Progenitor cell of endocrine pancreas (in vitro differentiated cells): ENCODE measurements at places on chromosomes 5 and 9. TPM values are rescaled to one million over a fixed set of nuclear protein-coding genes. Genes with fewer than 3 reads are reported as not detected.

The FBP2 gene
- not detected in 2 replicates for total RNA-seq

The MRPL36 gene
- 40.5 and 40.6 TPM in 2 replicates for total RNA-seq

The MUSK gene
- total RNA-seq = not detected in 2 replicates

The KCNV2 gene
- total RNA-seq = not detected in 2 replicates

The HMCN2 gene
- 0.26 and 0.31 TPM in 2 replicates for total RNA-seq

The FOXD1 gene
- total RNA-seq = 0.19 and 0.29 TPM in 2 replicates

The PRELID2 gene
- 21.2 and 21.4 TPM in 2 replicates for total RNA-seq

The PPP1R26 gene
- total RNA-seq = 48.3 and 50.2 TPM in 2 replicates

DNA sequence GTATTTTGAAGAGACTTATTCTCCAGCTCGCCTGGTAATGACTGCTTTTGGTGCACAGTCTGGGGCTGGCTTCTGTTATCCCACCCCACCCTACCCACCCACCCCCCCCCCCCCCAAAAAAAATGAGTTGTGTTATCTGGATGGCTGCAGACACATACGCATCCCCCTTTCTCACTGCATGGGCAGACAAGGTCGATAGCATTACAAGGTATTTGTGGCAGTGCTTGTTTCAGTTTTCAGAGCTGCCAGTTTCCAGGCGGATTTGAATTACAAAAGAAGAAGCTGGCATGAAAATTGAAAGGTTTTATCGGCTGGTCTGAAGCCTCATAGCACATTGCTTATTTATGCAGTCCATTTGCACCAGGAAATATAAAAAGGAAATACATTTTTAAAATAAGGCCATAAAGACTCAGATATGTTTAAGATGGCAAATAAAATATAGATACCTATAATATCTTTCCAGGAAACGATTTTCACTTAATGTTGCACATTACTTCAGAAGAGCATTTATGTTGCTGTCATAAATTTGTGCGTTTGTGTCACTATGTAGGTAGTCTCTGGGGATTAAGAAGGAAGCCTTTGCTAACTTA, 85.1 kb upstream of the GRHPR start:
- no peak for DNase-seq
- H3K27me3 ChIP-seq = no peaks in the 10 kb centered on the region
- peaks cover 2% of the 10 kb centered on the region for H3K4me1 ChIP-seq

DNA sequence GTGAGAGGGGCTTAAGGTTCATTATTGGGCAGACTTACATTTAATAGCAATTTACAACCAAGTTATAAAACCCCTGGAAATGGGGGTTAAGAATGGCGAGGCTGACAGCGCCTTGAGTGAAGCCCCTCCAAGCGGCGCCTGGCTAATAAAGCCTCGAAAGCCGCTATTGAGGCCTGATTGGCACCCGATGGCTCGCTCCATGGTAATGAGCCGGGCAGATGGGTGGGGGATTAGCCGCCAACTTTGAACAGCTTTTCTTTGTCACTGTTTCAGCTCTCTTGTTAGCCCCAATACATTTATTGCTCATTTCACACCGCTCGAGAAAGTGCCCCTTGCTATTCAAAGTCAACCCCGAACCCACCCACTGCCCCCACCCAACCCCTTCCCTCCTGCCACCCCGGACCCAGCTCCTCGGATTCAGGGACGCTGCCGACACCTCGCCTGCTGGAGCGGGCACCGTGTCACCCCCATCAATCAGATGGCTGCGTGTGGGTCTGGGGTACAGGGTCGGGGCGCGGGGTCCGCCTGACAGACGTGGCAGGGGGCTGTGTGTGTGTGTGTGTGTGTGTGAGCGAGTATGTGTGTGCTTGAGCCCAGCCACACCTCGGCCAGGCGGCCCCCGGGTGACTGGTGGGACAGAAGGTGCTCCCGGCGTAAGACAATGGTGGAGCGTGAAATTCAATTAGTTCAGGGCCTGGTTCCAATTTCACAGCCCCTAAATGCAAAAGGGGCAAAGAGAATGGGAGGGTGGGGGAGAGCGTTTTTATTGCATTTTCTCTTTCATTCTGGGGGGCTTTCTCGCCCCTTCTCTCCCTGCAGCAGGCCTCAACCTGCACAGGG, 34.2 kb downstream of the ASS1 start:
- H3K36me3 ChIP-seq = no peaks in the 10 kb centered on the region
- peaks cover 6% of the 10 kb centered on the region for H3K4me1 ChIP-seq
- no peak for DNase-seq
- H3K27me3 ChIP-seq = peaks cover 32% of the 10 kb centered on the region
- no peak overlapping the region for H3K27ac ChIP-seq
- H3K4me3 ChIP-seq = no peak overlapping the region

- DNase-seq = no peak
- no peak overlapping the region for H3K27ac ChIP-seq
- H3K4me3 ChIP-seq = no peak overlapping the region
- H3K36me3 ChIP-seq = no peaks in the 10 kb centered on the region
Measured at GRCh38 chr5:44236040-44236439, 153.2 kb downstream of the FGF10 start.

- no peaks in the 10 kb centered on the region for H3K4me1 ChIP-seq
- no peak for DNase-seq
- H3K27ac ChIP-seq = no peak overlapping the region
- H3K4me3 ChIP-seq = no peak overlapping the region
- peaks cover 7% of the 10 kb centered on the region for H3K36me3 ChIP-seq
- no peaks in the 10 kb centered on the region for H3K27me3 ChIP-seq
Measured at GRCh38 chr9:94772144-94772543, 45.6 kb downstream of the AOPEP start.

GRCh38 chr5:57896576-57896975, 414.0 kb upstream of the ACTBL2 start:
- no peak overlapping the region for H3K4me3 ChIP-seq
- no peaks in the 10 kb centered on the region for H3K36me3 ChIP-seq
- no peaks in the 10 kb centered on the region for H3K27me3 ChIP-seq
- no peak overlapping the region for H3K27ac ChIP-seq
- H3K4me1 ChIP-seq = no peaks in the 10 kb centered on the region
- no peak for DNase-seq

GRCh38 chr5:159130871-159131270, 31.2 kb upstream of the EBF1 start:
- H3K27ac ChIP-seq = no peak overlapping the region
- peaks cover 12% of the 10 kb centered on the region for H3K27me3 ChIP-seq

GRCh38 chr5:15682566-15682965, 182.6 kb downstream of the FBXL7 start:
- no peaks in the 10 kb centered on the region for H3K27me3 ChIP-seq
- H3K27ac ChIP-seq = no peak overlapping the region
- H3K4me3 ChIP-seq = no peak overlapping the region
- no peak for DNase-seq
- no peaks in the 10 kb centered on the region for H3K36me3 ChIP-seq

DNA sequence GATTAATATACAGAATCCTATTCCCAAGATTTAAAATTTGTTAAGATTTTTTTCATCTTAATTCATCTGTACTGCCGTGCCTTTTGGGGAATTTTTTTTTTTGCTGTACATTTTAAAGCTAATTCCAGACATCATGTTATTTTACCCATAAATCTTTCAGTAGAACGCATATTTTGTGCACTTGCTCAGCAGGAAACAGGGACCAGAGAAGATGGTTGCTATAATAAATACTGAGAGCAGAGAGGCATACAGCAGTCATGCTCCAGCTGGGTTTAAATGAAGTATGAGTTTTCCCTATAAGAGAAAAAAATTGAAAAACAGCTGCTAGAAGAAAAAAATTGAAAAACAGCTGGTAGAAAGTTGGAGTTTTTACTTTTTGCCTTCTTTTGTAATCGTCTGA, 196.9 kb upstream of the PUM3 start:
- no peaks in the 10 kb centered on the region for H3K36me3 ChIP-seq
- no peak overlapping the region for H3K4me3 ChIP-seq
- H3K27ac ChIP-seq = no peak overlapping the region
- H3K27me3 ChIP-seq = no peaks in the 10 kb centered on the region
- no peaks in the 10 kb centered on the region for H3K4me1 ChIP-seq

GRCh38 chr9:75814667-75815066, 75.8 kb upstream of the PCSK5 start:
- DNase-seq = no peak
- no peaks in the 10 kb centered on the region for H3K4me1 ChIP-seq
- no peak overlapping the region for H3K27ac ChIP-seq
- no peaks in the 10 kb centered on the region for H3K27me3 ChIP-seq
- no peaks in the 10 kb centered on the region for H3K36me3 ChIP-seq
- H3K4me3 ChIP-seq = no peak overlapping the region

DNA sequence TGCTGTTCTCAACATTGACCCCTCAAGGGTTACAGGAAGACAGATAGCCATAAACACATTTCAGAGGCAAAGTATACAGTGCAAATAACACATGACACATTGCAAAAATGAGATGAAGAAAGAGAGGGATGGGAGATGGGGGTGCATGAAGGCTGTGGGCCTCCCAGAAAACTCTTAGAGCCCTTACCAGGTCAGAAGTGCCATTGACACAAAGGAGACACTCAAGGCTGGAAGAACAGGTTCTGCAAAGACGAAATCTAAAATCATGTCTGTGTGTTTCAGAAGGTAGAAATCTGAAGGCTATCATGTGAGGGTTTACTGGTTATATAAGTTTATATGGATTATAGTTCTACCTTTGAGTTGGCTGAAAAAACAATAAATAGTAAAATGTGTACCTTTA, 318.8 kb downstream of the BNC2 start:
- no peak for DNase-seq
- H3K27me3 ChIP-seq = no peaks in the 10 kb centered on the region
- H3K36me3 ChIP-seq = no peaks in the 10 kb centered on the region
- peaks cover 19% of the 10 kb centered on the region for H3K4me1 ChIP-seq

DNA sequence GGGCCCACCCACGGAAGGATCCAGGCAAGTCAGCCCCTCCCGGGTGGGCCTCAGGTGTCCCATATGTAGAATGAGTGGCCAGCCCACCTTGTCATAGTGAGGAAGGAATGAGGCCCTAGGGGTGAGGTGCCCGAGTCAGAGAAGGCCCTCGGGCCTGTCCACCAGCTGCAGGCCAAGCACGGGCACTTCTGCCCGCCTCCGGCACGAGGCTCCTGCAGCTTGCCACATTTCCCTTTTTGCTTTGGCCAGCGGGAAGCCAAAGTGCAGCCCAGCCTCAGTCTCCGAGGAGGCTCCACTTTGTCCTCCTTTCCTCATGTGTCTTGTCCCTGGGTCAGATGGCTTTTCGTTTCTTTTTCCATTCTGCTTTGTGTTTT, 72.9 kb downstream of the PSMB7 start:
- H3K36me3 ChIP-seq = peaks cover 10% of the 10 kb centered on the region
- no peak overlapping the region for H3K27ac ChIP-seq
- H3K4me3 ChIP-seq = no peak overlapping the region
- no peaks in the 10 kb centered on the region for H3K27me3 ChIP-seq
- no peak for DNase-seq
- no peaks in the 10 kb centered on the region for H3K4me1 ChIP-seq

DNA sequence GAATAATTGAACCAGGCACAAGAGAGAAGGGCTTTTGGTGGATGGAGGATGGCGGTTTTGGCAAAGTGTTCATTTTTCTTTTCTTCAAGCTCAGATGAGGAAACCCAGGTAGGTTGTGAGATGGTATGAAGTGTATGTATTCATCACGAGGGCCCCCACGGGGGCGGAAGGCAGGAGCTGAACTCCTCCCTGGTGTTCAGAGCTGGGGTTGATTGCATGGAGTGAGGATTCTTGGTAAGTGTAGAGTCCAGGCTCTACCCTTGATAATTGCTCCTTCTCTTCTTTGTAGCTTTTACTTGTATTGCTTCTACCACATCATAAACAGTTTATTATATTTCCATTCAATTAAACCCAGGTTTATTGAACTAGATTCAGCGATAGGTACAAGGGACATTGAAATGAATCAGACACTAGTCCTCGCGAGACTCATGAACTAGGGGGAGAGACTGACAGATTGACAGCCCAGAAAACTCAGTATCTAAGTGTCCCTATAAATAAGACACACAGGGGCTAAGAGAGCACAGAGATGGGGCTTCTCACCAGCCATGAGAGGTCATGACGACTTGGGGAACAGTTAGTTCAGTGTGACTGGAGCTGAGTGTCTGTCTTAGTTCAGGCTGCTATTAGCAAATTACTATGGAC, 116.7 kb upstream of the KLF4 start:
- H3K4me3 ChIP-seq = no peak overlapping the region
- H3K4me1 ChIP-seq = peaks cover 2% of the 10 kb centered on the region

- no peak overlapping the region for H3K27ac ChIP-seq
- peaks cover 2% of the 10 kb centered on the region for H3K4me1 ChIP-seq
- H3K27me3 ChIP-seq = peaks cover 35% of the 10 kb centered on the region
- no peak for DNase-seq
- no peak overlapping the region for H3K4me3 ChIP-seq
- H3K36me3 ChIP-seq = no peaks in the 10 kb centered on the region
Measured at GRCh38 chr9:76873056-76873792, 32.7 kb downstream of the PRUNE2 start.

GRCh38 chr5:19616701-19617215, 371.2 kb downstream of the CDH18 start:
- no peaks in the 10 kb centered on the region for H3K4me1 ChIP-seq
- no peak overlapping the region for H3K27ac ChIP-seq
- no peak overlapping the region for H3K4me3 ChIP-seq
- DNase-seq = no peak
- no peaks in the 10 kb centered on the region for H3K27me3 ChIP-seq

GRCh38 chr9:117952581-117952980, 248.4 kb downstream of the TLR4 start:
- H3K27ac ChIP-seq = no peak overlapping the region
- no peaks in the 10 kb centered on the region for H3K4me1 ChIP-seq
- H3K36me3 ChIP-seq = no peaks in the 10 kb centered on the region
- DNase-seq = no peak
- H3K4me3 ChIP-seq = no peak overlapping the region

DNA sequence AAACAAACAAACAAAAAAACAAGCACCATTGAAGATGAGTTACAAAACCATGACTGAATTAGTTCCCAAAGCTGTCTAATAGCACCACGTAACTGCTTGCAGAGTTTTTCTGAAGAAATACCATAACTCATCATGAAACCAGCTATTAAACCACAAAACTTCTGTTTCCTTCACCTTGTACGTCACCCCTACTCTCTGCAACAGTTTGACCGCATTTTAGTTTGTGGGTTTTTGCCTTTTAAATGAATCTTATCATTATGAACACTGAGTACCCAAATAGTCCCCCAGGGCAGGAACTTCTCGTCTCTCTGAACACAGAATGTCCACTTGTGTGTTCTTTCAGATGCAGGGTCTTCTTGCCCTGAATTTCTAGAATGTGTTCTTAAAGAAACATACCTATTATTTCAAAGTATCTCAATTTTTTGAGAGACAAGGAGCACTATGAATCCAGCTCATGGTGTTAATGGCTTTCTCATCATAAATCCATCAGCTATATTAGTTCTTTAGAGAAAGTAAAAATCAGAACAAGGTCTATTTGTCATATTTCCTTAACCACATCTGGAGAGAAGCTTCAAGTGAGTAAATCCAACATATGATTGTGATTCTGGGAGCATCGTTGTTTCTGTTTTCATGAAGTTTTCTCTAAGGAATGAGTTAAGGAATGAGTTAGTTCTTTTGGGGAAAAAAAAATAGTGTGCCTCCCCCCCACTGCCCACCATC, 210.6 kb downstream of the AUH start:
- H3K27me3 ChIP-seq = no peaks in the 10 kb centered on the region
- H3K27ac ChIP-seq = no peak overlapping the region
- H3K4me3 ChIP-seq = no peak overlapping the region
- H3K36me3 ChIP-seq = no peaks in the 10 kb centered on the region
- no peaks in the 10 kb centered on the region for H3K4me1 ChIP-seq

- no peaks in the 10 kb centered on the region for H3K27me3 ChIP-seq
- H3K36me3 ChIP-seq = no peaks in the 10 kb centered on the region
- H3K4me3 ChIP-seq = no peak overlapping the region
- no peak for DNase-seq
Measured at GRCh38 chr5:161897033-161897432, 49.1 kb downstream of the GABRA1 start.

- peak; percentile 45 for DNase-seq
- no peaks in the 10 kb centered on the region for H3K36me3 ChIP-seq
- peak overlapping the region; percentile 66 for H3K27ac ChIP-seq
- peaks cover 13% of the 10 kb centered on the region for H3K27me3 ChIP-seq
- H3K4me3 ChIP-seq = peak overlapping the region; percentile 69
- no peaks in the 10 kb centered on the region for H3K4me1 ChIP-seq
Measured at GRCh38 chr9:132546148-132547051, 36.0 kb upstream of the BARHL1 start.
